ENCODE measurements at places on chromosomes 2 and 18. TPM values are rescaled to one million over a fixed set of nuclear protein-coding genes. Genes with fewer than 3 reads are reported as not detected.
A peak's percentile ranks its signal among the peaks of the same experiment; 100 is the strongest.

LYG2 gene
- not detected for total RNA-seq

GRCh38 chr2:233446606-233447305 is 92.5 kb downstream of the DGKD start:
- DNase-seq: no peak

- DNase-seq: peak; percentile 86
Measured at GRCh38 chr2:7031547-7032245, 114.5 kb downstream of the RNF144A start.

DNA sequence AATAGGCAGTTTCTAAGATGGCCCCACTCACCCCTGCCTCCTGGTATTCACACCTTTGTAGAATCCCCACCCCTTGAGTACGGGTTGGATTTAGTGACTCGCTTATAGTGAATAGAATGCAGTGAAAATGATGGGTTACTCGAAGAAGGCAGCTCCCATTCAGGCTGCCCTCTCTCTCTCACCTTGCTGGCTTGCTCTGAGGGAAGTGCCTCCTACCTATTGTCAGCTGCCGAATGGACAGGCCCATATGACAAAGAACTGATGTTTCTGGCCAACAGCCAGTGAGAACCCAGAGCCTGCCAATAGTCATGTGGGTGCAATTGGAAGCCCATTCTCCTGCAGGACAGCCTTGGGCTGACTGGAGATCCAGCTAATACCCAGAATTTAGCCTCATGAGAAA is 22.1 kb upstream of the RNF103 start:
- no peak for DNase-seq

DNA sequence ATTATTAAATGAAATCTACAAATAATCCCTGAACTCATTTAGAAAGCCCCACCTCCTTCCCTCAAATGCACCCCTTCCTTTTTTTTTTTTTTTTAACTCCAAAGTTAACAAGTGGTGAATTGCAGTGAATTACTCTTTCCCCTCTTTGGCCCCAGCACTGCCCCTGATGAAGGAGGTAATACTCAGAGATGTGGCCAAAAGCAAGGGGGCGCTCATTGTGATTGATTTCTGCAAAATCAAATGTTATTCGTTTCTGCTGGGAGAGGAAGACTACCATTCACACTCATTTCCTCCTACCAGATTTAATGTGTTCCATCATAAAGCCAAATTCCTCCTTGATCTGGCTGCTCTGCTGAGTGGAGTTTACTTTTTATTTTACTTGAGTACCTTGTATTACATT is 259.4 kb downstream of the GPD2 start:
- DNase-seq: no peak

- no peak for DNase-seq
Measured at GRCh38 chr2:27408601-27409320, 630 bp downstream of the PPM1G start.

GRCh38 chr18:7926526-7926925 is 359.4 kb downstream of the PTPRM start:
- DNase-seq: peak; percentile 34

GRCh38 chr2:28583899-28584553 is 88.2 kb downstream of the PLB1 start:
- no peak for DNase-seq

GRCh38 chr2:128988967-128989366 is 670.3 kb upstream of the HS6ST1 start:
- no peak for DNase-seq

DNA sequence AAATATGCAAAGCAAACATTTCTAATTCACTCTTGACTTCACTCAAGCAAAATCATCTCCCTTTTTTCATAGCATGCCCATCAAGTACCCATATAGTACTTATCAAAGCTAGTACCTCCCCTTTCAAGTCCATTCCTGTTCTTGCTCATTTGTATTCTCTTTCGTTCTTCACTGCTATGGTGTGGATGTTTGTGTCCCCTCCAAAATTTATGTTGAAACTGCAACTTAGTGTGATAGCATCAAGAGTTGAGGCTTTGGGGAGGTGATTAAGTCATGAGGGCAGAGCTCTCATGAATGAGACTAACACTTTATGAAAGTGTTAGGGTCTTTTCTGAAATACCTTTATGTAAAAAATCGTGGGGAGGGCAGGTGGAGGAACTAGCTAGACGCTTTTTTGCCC is 52.9 kb downstream of the RNU4ATAC start:
- no peak for DNase-seq

DNA sequence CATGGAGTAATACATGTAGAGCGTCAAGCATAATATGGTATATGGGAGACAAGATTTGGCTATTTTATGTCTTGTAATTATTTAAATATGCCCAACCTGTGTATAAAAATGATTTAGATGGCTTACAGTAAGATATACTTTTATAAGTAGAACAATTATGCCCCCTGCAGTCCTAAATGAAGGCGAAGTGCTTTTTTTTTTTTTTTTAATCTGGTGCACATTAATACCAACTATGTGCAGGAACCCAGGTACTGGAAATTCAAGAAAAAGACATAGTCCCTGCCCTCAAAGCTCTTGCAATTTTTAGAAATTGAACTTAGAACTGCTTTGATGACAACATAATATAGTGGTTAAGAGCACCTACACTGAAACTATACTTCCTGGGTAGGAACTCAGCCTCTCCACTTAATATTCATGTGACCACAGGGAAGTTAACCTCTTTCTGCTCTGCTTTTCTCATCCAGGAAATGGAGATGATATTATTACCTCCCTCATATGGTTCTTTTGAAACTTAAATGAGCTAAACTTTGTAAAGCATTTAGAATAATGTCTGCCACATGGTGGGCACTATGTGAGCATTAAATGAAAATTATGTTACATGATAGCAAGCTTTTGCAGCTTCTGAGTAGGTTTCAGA is 38.1 kb downstream of the AFTPH start:
- no peak for DNase-seq

GRCh38 chr18:77133835-77134496 is 1.4 kb upstream of the MBP start:
- DNase-seq: no peak

DNA sequence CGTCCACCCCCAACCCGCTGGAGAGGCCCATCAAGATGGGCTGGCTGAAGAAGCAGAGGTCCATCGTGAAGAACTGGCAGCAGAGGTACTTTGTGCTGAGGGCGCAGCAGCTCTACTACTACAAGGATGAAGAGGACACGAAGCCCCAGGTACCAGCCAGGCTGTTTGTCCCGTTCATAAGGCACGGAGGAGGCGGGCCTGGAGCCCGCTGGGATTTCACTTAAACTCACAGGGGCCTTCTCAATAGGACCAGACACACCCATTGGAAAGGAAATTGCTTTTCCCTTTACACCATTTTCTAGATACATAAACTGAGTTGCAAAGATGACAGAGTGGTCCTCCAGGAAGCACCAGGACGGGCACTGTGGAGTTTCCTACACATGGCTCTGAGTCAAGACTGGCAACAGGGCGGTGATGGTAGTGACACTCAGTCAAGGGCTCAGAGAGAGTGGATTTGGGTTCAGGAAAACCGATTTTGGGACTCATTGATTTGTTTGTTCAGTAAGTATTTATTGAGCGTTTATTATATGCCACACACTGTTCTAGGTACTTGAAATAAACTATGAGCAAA is 40.7 kb downstream of the ARHGAP25 start:
- no peak for DNase-seq
